Right ventricle myocardium superior (tissue), 1 donor: ENCODE measurements at places on chromosomes 11 and 22.

DNA sequence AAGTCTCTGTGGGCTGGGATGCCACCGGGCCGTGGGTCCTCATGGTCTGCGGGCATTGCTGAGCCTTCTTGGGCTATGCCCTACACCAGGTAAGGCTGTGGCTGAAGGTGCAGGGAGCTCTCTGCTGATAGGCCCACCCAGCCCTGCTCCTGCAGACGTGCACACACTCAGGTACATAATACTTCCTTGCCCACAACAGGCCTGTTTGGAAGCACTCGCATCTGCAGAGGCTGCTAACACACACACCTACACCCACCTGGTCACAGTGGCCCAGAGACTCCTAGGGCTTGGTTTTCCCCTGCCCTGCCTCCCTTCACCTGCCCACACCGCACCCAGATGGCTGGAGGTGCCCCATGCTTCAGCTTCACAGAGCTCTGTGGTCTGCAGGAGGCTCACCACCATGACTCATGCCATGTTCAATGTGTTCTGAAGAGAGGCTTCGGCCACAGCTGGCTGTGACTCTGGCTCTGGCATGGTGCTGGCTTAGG is 72.8 kb upstream of the KCNQ1OT1 start:
- no peak for DNase-seq

GRCh38 chr22:48855593-48856307 is 971.9 kb downstream of the BRD1 start:
- no peak for DNase-seq

GRCh38 chr11:10667521-10667885 is 26.1 kb downstream of the IRAG1 start:
- DNase-seq: no peak

- DNase-seq: no peak
Observed at GRCh38 chr11:65814986-65815565, 18.7 kb upstream of the SNX32 start.

DNA sequence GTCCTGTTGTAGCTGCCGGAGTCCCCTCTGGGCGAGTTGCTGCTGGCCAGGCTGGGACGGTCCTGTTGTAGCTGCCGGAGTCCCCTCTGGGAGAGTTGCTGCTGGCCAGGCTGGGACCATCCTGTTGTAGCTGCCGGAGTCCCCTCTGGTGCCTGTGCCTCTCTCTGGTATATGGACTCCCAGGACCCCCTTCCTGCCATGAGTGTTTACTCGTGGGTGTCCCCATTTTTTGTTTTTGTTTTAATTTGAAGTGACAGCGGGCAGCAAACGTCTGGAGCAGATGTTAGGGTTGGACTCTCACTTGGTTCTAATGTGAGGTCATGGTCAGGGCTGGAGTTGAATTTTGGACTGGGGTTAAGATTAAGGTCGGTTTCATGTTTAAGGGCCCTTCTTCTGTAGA is 14.2 kb downstream of the SHANK3 start:
- no peak for DNase-seq

DNA sequence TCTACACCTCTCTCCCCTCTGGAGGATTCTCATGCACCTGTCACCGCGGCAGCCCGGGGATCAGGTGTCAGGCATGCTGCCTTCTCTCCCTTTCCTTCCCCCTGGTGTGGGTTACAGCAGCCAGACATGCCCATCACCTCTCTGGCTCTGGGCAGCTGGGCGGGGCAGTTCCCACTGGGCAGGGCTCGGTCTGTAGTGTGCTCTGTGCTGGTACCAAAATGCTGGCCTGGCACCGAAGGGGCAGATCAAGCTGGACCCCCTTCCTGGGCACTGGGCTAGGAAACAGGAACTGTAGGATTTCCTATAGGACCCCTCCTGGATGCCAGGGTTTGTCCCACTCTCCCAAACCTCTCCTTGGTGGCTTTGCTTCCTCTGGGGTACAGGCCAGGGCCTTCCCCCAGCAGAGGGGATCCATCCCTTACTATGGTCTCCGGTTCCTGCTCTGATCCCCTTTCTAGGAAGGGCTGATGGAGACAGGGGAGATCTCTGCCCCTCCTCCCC is 821 bp downstream of the GAL3ST1 start:
- DNase-seq: no peak

DNA sequence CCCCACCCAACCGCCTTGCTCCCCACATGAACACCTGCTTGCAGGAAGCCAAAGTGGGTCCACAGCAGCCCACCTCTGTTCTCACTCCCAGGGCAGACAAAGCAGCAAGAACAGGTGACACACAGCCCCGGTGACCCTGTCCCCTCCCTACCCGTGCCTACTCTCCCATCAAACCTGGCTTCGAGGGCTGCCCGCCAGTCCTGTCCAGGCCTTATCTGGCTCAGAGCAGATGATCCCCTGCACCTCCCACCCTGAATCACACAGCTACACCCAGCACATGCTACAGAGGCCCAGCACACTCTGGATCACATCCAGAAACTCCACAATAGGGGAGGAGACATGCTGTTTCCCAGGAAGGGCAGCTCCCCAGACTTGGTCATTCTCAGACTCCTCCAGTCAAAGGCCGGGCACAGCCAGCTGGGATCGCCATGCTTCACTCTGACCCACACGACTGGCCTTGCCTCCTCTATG is 6.2 kb upstream of the RGL4 start:
- DNase-seq: no peak

DNA sequence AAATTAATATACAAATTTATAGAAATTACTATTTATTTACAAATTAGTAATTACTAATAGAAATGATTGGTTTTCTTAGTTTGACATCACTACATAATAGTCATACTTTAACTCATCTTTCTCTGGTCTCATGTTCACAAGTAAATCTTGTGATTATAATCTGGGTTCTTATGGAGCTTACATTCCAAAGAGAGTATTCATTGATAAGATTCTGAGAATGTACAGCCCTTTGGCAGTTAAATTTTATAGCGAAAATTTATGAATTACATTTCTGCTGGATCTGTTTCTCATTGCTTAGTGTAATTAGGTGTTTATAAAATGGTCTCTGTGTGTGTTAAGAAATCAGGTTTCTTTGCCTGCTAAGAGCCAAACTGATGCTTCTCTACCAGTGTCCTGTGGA is 175.2 kb downstream of the TMEM135 start:
- DNase-seq: no peak

DNA sequence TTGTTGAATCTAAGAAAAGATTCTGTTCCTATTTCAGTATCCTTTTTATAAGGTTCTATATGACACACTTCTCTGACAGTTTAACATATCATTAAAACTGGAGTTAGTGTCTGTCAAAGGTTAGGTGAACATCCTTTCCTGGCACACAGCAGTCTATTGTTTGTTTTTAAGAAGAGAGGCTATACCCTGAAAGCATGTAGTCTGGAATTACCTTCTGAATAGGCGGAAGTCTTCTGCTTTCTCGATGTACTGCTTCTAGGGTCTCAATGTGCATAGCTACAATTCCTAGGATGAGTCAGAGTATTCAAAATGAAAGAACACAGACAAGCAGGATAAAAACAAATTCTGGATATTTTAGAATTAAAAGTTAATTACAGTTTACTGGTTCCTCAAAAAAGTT is 188.6 kb downstream of the SWAP70 start:
- no peak for DNase-seq

DNA sequence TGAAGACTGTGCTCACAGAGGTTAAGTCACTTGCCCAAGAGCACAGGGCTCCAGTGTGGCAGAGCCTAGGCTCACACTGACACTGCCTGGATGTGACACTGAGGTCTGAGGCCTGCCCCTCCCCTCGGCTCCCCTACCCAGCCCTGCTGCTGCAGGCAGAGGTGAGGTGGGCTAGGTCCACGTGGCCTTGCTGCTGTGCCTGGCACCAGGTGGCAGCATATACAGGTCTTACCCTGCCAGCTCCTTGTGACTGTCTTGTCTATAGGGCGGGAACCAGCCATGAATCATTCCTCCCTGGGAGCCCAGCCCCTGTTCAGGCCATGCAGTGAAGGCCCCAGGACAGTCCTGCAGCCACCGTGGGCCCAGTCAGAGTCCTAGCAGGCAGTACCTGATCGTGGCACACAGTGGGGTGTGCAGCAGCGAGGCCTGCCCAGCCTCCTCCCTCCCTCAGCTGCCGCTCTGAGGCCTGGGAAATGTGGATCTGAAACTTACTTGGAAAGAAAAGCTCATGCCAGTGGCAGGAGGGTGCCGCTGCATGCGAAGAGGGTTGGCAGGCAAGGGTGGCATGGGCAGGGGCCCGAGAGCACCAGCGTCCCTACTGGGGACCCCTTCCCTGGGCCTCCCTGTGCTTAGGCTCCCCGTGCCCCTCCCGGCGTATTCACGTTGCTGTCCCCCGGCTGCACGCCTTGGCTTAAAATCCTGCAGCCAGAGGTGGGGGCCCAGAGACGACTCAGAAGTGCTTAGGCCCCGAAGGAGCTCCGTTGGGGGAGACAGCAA is 1.2 kb upstream of the CERK start:
- DNase-seq: peak; percentile 61

- no peak for DNase-seq
Observed at GRCh38 chr11:33988586-33989370, 62.8 kb upstream of the CAPRIN1 start.

- no peak for DNase-seq
Observed at GRCh38 chr11:73629907-73630306, 16.5 kb upstream of the PLEKHB1 start.

DNA sequence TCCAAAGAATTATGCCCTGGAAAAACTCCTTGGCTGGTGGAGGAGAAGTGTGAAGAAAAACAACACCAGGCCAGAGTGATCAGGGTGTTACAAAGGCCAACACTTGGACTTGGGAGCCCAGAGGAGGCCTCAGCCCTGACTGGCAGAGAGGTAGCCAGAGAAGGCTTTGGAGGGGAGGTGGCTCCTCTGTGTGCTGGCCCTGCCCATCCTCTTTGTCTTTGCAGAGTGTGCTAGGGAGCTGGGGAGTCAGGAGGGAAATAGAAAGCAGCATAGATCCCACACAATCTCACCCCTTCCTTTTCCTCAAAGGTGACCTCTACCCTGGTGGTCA is 12.0 kb upstream of the P2RY6 start:
- DNase-seq: no peak

DNA sequence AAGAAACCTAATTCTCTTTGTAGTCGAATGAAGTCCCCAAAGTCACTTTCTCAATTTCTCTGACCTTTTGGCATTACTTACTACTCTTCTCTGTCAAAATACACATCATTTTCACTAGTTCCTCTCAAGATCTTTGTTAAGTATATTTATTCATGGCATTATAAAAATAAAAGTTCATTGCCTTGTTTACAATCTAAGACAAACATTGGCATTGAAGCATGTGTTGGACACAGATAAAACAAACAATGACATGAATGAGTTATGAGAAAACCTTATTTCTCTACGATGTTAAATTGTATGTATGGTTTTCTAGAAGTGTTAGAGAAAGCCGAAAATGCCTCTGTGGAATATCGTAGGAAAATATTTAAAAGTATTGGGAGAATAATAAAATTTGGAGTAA is 8.6 kb upstream of the OR51G1 start:
- no peak for DNase-seq

GRCh38 chr22:49417326-49417725 is 410.3 kb downstream of the BRD1 start:
- DNase-seq: no peak

GRCh38 chr11:3802011-3802790 is 4.8 kb upstream of the NUP98 start:
- DNase-seq: no peak

DNA sequence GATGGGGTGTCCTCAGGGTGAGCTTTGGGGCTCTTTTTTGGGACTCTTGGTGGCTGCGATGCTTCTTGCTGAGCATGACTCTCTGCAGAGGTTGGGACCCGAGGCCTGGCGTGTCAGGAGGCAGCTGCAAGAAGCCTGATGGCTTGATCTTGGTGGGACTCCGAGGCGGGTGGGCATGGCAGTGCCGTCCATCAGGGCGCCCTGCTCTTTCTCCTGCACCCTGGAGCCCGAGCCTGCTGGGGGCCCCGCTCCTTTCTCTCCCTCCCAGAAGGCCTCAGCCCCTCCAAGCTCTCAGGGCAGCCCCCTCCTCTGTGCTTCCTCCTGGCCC is 432.7 kb downstream of the TBC1D22A start:
- DNase-seq: no peak

- no peak for DNase-seq
Observed at GRCh38 chr11:71384561-71384960, 63.6 kb downstream of the DHCR7 start.

- no peak for DNase-seq
Observed at GRCh38 chr11:65066805-65067291, 8.5 kb upstream of the NAALADL1 start.

GRCh38 chr11:121553806-121554205 is 101.0 kb upstream of the SORL1-AS1 start:
- DNase-seq: no peak

GRCh38 chr11:86803136-86804045 is 3.0 kb downstream of the PRSS23 start:
- no peak for DNase-seq

- DNase-seq: no peak
Observed at GRCh38 chr11:35298369-35298768, 121.0 kb downstream of the SLC1A2 start.

GRCh38 chr11:74010306-74011300 is 1.7 kb upstream of the UCP3 start:
- no peak for DNase-seq

- no peak for DNase-seq
Observed at GRCh38 chr11:116371146-116371545, 401.6 kb downstream of the BUD13 start.

DNA sequence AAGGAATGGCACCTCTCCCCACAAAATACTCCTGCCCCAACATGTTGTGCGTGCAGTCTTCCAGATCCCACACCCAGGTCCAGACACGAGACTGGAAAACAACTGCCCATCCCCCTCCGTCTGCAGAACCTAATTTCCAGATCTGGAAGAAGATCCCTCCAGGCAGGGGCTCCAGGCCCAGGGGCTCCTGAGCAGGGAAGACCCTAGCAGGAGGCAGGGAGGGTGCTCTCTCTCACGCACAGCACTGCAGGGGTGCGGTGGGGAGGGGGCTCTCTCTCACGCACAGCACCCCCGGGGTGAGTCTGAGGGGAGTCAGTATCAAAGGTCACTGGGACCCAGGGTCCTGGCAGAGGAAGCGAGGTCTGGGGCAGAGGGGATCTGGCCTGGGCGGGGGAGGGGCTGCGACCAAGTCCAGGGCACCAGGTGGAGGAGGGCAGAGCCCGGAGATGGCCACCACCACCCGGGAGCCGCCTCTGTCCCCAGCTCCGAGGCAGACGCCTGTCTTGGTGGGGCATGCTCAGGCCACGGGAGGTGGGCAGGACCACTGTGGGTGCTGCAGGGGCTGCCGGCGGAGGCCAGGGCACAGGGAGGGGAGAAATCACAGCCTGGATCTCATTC is 1.7 kb downstream of the MLC1 start:
- peak; percentile 6 for DNase-seq

DNA sequence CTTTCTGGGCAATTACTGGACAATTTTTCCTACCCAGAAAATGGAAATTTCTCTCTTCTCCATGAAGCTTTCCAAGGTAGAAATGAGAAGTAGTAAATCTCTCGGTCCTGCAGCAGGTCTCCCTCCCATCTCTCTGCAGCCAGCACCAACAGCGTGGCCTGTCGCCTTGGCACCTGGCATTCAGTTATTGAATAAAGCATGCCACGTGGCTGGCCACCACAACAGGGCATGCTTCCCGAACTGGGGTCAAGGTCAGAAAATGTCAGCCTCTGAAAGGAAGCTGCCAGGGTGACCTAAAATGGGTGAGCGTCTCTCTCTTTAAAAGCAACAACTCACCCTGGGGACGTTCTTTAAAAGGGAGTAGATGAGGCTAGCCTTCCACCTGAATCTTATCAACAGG is 14.0 kb downstream of the CACNG2 start:
- no peak for DNase-seq
